NCI-H774 (cell line): ENCODE measurements at places on chromosomes 4 and X.

GRCh38 chrX:17390419-17390850 is 15.4 kb downstream of the NHS start:
- DNase-seq, result no peak

- no peak for DNase-seq
Measured at GRCh38 chr4:120819805-120820437, 102.6 kb downstream of the PRDM5 start.

DNA sequence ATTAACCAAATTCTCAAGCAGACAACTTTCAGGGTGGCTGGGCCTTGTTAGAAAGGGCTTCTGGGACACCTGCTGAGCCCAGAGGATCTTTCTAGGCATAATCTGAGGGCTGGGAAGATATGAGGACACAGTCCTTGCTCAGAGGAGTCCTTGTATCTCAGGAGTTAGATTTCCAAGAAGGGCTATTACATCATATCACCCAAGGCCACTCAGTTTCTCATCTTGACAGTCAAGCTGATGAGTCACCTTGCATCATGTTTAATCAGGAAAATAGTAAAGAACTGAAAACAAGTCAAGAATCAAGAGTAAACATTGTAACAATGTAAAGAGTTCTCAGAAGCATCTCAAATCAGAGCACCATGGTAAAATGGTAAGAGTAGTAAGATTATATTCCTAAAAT is 4.0 kb downstream of the PCYT1B start:
- no peak for DNase-seq

- no peak for DNase-seq
Measured at GRCh38 chr4:78684325-78685079, 91.6 kb upstream of the BMP2K start.

DNA sequence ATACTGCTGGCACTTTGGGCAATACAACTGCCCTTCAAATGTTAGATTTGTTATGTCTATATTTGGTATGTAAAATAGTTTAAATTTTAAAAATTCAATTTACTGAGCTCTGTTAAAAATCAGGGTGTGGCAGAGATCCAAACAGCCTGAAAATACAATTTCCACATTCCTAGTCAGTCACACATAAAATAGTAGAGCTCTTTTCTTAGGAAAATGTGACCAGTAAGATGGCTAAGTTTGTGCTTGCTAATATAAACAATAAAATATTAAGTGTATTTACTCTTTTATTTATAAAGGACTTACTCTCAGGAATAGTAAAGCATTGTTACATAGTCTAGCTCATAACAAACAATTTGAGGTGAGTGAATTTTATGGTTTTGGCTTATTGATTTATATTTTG is 200.2 kb downstream of the DKK2 start:
- no peak for DNase-seq

GRCh38 chr4:77384094-77384493 is 221.5 kb upstream of the CXCL13 start:
- no peak for DNase-seq

GRCh38 chr4:175091649-175092048 is 173.5 kb downstream of the ADAM29 start:
- DNase-seq, result no peak

GRCh38 chr4:96355414-96355813 is 515.5 kb downstream of the PDHA2 start:
- DNase-seq, result no peak

DNA sequence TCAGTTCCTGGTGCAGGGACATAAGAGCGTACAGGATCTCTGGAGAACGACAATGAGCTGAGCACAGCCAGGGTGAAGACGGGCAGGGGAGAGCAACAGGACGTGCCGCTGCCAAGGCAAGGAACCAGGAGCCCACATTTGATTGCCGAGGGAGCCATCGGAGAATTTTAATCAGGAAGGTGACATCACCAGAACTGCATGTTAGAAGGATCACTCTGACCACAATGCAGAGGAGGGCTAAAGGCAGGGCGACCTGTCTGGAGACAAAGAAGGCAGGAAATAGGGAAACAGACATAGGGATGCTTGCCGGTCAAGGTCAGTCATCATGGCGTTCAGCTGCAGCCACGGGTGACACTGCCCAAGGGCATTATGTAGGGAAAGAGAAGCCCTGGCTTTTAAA is 81.4 kb downstream of the RBM47 start:
- no peak for DNase-seq

DNA sequence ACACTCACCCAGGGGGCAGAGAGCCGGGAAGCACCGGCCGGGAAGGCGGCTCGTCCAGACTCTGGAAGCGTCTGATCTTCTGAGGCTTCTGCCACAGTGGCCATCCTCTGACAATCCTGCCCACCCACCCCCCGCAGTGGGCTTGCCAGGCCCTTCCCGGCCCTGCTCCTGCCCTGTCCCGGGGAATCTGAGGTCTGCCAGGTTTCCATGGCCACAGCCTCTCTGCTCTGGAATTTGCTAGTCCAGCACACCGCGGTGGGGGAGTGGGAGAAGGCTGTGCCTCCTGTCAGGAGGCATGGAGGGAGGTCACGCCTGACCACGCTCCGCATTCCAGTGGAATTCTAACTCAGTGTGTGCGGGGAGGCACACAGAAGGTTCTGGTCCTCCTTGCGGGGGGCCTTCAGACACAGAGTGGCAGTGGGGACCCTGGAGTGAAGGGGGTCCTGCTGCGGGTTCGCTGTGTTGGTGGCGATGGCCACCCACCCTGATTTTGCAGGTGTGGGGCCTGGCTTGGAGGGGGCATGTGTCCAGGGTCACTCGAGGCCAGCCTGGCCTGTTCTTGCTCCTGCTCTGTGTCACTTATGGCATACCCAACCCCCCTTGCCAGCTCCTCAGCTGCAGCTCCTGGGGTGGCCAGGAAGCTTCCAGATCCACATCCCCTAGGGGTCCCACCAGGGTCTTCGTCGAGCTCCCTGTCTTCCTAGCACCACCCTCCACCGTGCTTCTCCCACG is 55.6 kb upstream of the ADRA2C start:
- no peak for DNase-seq

DNA sequence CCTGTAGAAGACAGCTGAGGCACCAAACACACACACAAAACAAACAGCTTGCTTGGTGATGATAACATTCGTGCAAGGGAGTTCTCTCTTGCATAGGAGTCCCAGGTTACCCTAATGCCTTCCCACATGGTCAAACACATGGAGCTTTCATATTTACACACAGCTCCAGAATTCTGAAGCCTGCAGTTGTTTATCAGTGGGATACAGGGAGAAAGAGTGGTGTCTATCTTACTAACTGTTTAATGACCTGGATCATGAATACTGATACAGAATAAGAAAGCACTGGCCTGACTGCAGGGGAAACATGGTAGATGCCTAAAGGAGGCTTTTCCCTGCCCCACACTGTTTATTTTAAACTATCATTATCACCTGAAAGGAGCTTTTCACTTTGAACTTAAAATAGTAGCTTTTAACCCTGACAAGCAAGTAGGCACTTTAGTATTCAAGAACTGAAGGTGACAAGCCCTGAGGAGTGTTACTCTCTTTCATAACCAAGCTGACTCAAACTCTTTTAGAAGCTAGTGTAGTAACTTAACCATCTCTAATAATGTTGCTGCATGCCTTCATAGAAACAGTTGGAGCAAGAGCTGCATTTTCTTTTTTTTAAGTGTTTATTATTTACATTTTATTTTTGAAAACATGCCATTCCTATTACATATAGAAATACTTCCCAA is 15.6 kb downstream of the TET2 start:
- no peak for DNase-seq

DNA sequence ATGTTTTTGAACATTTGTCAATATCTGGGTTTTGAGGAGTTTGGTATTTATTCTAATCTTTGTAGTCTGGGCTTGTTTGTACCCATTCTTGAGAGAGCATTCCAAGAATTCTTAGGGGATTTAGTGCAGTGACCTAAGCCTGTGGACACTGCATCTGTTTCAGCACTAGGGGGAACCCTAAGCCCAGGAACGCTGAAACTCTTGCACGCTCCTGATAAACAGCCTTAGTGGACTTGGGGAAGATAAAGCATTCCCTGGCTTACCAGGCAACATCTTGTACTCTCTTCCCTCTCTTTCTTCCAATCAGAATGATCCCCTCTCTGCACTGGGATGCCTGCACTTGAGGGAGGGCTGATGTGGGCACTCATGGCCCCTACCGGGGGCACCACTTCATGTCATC is 654.9 kb upstream of the HTR2C start:
- DNase-seq, result peak; percentile 5

DNA sequence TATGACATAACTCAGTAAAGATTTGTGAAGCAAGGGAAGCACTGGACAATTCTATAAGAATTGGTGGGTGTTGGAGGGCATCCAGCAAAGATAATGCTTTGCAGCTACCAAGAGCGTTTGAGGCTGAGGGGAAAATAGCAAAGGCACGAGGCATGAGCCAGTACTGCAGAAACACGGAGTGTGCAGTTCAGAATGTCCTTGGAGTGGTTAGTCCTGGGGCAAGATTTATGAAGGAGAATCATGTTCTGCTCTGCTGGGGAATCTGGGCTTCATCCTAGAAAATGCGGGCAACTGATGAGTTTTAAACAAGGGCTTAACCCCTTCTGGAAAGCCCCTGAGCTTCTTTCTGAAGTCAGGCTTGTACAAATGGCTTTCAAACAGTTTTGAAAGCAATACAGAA is 452.5 kb downstream of the IL15 start:
- DNase-seq, result no peak

GRCh38 chr4:74823194-74823593 is 28.9 kb upstream of the BTC start:
- no peak for DNase-seq

- no peak for DNase-seq
Measured at GRCh38 chrX:44422631-44423030, 79.2 kb upstream of the EFHC2 start.

DNA sequence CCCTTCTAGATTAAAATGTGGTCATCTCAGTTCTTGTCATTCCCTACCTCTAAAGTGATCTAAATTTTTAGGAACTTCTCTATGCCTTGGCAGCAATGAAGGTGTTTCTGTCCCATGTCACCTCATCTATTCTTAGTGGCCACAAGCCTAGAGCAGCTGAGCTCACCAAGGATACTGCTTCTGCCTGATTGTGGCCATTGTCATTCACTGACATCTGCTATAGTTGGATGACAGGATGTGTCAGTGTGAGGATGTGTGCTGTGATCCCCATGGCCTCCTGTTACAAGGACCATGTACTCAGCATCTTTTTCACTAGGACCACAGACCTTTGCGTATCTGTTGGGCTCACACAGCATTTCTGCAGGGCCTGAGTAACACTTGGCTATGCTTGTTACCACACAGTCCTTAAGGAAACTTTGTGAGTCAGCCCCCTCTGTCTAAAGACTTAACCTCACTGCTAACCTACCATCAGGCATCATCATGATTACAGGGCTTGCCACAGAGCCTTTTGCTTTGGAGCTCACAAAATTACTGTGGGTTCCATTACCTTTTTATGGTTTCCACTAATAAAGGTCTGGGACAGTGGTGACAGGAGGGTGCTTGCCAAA is 421.0 kb downstream of the ADAM29 start:
- no peak for DNase-seq

DNA sequence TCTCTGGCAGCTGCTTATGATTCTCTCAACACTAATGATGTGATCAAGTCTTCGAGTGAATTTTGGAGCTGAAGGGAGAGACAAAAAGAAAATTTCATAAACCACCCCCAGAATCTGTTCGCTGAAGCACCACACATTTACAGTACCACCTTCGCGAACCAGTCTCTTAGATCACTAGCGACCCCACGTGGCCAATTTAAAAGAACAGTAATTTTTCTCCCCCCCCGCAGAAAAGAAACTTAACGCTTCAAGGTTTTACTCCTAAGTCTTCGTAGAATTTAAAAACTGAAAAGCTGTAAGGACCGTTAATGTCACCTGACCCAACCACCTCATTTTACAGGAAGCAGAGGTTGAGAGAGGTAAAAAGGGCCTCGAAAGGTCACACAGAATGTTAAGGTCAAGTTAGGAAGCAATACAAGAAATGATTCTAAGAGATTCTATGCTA is 187.5 kb downstream of the QDPR start:
- DNase-seq, result peak; percentile 5

DNA sequence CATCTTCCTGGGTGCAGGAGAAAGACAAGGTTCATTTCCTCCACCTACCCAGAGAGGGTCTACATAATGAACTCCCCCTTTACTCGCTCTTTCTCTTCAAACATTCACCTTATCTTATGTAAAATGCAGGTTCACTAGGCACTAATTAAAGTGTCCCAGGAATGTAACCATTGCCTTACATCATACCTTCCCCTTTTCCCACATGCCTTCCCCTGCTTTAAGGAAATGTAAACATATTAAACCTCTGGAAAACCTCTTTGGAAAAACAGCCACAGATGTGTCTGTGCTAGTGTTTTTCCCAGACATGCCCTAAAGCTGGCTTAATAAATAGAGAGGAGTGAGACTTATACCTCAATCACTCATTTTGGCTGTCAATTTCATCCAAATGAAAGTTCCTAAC is 15.8 kb downstream of the TBC1D9 start:
- DNase-seq, result no peak

GRCh38 chrX:42098900-42099299 is 175.5 kb upstream of the CASK start:
- no peak for DNase-seq

GRCh38 chrX:50638123-50638522 is 167.5 kb upstream of the DGKK start:
- no peak for DNase-seq

- DNase-seq, result no peak
Measured at GRCh38 chr4:145301386-145302080, 121.1 kb upstream of the OTUD4 start.

GRCh38 chr4:168212656-168213055 is 105.9 kb downstream of the DDX60 start:
- no peak for DNase-seq

GRCh38 chrX:68433155-68433980 is at the start of gene OPHN1:
OPHN1 (minus strand) TSS chrX:68433495; CDS start chrX:68433020, 475 bp downstream.
- peak; percentile 31 for DNase-seq

- DNase-seq, result no peak
Measured at GRCh38 chr4:174010547-174010946, 272.9 kb downstream of the FBXO8 start.

GRCh38 chrX:141405486-141405852 is 163.2 kb upstream of the SPANXC start:
- DNase-seq, result no peak

DNA sequence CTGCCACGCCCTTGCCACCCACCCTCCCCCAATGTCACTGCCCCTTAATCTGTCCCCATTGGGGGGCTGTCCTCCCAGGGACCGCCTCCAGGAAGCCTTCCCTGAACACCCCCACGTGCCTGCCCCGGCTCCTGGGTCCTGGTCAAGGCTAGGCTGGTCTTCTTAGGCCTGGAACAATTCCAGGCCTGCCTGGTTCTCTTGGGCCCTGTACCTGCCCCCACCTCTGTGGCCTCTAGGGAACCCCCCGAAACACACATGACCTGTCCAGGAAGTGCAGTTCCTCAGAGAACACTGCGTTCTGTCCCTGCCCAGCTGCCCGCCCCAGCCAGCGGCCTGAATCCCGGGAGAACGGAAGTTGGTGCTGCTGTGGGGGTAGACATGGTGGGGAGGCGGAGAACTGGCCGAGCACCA is 5.1 kb downstream of the MXD4 start:
- no peak for DNase-seq

- DNase-seq, result no peak
Measured at GRCh38 chrX:10072786-10073568, 83.8 kb upstream of the CLCN4 start.
